HAP-1 (cell line): ENCODE measurements at places on chromosomes 1 and 21.

DNA sequence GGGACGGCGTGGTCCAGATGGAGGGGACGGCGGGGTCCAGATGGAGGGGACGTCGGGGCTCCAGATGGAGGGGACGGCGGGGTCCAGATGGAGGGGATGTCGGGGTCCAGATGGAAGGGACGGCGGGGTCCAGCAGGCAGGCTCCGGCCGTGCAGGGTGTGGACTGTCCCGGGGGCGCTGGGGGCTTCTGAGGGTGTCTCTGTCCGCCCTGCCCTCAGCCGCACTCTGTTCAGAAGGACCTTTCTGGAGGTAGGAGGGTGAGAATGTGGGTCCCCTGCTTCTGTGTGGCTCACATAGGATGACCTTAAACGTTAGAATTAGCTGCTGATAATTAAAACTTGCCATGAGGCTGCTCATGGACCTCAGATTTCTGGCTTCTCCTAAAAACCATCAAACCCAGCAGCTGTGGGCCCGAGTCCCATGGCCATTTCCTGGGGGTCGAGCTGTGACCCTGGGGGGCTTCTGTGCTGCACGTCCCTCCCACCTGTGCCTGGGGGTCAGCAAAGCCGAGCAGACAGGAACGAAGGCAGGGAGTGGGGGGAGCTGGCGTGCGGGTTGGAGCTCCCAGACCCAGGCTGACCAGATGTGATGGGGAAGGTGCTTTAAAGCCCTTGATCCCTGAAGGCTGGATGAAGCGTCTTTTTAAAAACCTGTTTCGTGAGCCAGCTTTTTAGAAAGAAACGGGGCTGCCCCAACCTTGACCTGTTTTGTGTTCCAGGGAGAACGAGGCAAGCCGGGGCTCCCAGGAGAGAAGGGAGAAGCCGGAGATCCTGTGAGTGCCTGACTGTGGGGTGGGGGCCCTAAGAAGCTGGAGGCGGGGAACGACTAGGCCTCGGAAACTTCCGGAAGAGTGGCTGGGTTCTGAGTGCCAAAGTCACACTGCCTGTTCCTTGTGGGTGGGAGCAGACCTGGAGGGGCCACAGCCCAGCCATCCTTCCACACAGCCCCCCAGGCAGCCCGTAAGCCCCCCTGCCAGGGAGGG is 7.1 kb downstream of the COL6A1 start:
- DNase-seq: peak; percentile 0

- no peak for DNase-seq
Observed at GRCh38 chr1:2213576-2214505, 14.3 kb upstream of the SKI start.

- peak; percentile 3 for DNase-seq
Observed at GRCh38 chr21:34372321-34372720, 3.0 kb upstream of the SMIM11 start.

- no peak for DNase-seq
Observed at GRCh38 chr21:31409831-31410487, 65.9 kb upstream of the TIAM1 start.

DNA sequence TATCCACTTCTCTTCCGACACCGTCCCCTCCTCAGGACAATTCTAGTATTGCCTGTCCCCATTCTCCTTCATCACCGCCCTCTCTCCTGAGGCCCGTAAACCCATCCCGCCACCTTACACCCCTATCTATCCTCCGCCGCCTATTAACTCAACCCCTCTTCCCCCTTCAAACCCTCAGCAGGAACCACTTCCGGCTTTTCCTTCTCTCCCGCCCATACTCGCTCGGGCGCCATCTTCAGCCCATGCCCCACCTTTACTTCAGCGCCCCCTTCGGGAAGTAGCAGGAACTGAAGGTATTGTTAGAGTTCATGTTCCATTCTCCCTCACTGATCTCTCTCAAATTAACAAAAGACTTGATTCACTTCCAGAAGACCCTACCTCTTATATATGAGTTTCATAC is 31.6 kb downstream of the VN1R5 start:
- no peak for DNase-seq

- peak; percentile 21 for DNase-seq
Observed at GRCh38 chr1:2314803-2315673, 76.3 kb downstream of the MORN1 start.

- DNase-seq: no peak
Observed at GRCh38 chr1:235215453-235215852, 54.4 kb upstream of the RBM34 start.

- no peak for DNase-seq
Observed at GRCh38 chr1:182600036-182600713, 4.0 kb downstream of the RGS16 start.

DNA sequence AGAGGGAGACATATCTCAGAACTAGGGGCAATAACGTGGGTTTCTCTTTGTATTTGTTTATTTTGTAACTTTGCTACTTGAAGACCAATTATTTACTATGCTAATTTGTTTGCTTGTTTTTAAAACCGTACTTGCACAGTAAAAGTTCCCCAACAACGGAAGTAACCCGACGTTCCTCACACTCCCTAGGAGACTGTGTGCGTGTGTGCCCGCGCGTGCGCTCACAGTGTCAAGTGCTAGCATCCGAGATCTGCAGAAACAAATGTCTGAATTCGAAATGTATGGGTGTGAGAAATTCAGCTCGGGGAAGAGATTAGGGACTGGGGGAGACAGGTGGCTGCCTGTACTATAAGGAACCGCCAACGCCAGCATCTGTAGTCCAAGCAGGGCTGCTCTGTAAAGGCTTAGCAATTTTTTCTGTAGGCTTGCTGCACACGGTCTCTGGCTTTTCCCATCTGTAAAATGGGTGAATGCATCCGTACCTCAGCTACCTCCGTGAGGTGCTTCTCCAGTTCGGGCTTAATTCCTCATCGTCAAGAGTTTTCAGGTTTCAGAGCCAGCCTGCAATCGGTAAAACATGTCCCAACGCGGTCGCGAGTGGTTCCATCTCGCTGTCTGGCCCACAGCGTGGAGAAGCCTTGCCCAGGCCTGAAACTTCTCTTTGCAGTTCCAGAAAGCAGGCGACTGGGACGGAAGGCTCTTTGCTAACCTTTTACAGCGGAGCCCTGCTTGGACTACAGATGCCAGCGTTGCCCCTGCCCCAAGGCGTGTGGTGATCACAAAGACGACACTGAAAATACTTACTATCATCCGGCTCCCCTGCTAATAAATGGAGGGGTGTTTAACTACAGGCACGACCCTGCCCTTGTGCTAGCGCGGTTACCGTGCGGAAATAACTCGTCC is 1.3 kb upstream of the OLIG2 start:
- no peak for DNase-seq

DNA sequence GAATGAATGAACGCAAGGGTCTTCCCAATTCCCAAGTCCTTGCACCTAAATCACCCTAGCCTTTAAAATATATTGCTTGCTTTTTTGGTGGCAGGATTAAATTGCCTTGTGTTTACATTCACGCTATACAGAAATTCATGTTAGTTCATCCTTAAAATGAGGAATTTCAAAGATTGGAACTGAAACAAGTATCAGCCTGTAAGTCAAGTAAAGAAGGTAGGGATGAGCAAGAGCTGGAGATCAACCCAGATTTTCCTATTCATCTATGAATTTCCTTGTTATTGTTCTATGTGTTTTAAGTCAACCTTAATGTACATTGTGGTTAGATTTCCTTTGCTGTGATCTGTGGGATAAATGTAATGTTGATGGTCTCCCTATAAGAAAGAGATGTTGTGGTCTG is 248.2 kb downstream of the NFIA start:
- no peak for DNase-seq

- no peak for DNase-seq
Observed at GRCh38 chr1:32316903-32317277, 19.1 kb downstream of the MARCKSL1 start.

GRCh38 chr1:176448340-176448739 is 14.6 kb upstream of the PAPPA2 start:
- DNase-seq: no peak

DNA sequence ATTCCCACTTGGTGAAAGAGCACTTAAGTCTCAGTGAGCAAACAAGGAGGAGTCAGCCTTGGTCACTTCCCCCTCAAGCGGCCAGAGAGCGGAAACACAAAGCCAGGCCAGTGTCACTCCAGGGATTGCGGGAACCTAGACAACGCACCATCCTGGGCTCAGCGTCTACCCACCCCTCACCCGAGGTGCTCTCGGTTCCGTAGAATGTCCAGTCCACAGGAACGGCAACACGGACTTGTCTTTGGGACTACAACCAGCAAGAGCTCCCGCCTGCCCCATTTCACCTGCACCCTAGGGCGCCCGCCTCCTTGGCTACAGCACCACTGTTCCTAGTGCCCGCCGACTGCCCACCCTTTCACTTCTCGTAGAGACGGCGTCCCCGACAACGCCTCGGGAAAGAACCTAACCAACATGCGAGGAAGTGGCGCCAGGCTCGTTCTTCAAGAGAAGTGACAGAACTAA is 509 bp downstream of the GDAP2 start:
- peak; percentile 53 for DNase-seq

DNA sequence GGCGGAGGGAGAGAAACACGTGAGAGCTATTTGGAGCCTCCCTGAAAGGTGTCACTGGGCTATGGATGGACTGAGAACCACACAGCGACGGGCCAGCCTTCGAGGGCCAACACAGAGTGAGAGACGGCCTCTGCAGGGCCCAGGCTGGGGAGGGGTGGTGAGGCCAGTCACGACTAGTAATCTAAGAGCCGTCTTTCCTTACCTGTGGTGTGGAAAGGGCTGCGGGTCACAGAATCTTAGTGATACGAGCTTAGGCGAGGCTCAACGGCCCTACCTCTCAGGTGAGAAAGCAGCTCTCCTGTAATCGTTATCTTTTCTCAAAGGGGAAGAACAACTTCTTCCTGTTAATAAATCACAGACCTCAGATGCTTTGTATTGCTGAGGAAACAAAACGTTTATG is 33.4 kb upstream of the COX20 start:
- no peak for DNase-seq

- no peak for DNase-seq
Observed at GRCh38 chr1:240813720-240814119, 201.8 kb upstream of the GREM2 start.

GRCh38 chr1:33384040-33384812 is 46.7 kb downstream of the PHC2 start:
- peak; percentile 54 for DNase-seq

GRCh38 chr1:31033598-31033997 is 31.9 kb downstream of the PUM1 start:
- no peak for DNase-seq

DNA sequence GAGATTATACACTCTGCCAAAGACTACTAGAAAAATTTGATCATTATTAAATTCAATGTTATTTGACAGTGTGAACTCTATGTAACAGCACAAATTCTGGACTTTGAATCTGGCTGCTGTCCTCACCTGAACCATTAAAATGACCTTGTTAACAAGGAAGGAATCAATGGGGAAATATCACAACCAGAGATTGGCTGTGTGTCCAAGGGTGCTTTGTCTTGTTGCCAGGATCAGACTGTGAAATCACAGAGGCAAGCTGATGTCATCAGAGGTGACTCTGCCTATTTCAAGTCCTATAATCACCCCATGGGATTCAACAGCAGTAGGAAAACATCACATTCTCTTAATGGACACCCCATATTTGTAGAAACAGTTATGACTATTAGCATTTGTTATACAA is 46.8 kb downstream of the ADAMTS5 start:
- DNase-seq: no peak

GRCh38 chr1:3003941-3004270 is 17.4 kb upstream of the ACTRT2 start:
- no peak for DNase-seq

DNA sequence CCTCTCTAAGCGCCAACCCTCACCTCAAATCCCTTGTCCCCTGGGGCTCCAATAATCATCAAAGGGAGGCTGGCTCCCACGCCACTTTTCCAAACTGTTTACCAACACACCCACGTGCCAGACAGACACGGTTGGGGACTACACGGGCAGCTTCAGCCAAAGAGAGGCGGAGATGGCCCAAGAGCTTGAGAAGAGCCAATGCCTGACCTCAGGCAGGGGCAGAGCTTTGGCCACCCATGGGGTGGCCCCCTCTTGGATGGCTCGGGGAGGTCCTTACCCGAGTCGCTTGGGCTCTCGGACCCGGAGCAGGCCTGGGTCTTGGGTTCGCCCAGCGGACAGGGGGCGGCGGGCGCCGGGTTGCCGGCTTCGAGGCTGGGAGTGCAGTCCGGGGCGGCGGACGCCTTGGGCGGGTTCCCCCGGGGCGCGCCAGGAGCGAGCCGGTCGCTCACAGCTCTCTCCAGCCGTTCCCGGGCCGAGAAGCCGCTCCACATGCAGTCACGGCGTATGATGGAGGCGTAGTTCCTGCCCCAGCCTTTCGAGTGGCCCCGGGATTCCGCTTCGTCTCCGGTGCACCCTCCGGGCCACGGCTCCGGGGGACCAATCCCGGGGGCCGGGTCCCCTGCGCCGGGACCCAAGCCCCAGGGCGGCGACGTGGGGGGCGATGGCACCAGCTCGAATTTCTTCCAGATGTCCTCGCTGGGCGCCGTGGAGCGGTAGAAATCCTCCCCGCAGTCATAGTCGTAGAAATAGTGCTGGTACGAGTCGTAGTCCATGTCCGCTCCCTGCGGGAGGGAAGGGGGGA is 854 bp downstream of the MYCL start:
- DNase-seq: peak; percentile 66

DNA sequence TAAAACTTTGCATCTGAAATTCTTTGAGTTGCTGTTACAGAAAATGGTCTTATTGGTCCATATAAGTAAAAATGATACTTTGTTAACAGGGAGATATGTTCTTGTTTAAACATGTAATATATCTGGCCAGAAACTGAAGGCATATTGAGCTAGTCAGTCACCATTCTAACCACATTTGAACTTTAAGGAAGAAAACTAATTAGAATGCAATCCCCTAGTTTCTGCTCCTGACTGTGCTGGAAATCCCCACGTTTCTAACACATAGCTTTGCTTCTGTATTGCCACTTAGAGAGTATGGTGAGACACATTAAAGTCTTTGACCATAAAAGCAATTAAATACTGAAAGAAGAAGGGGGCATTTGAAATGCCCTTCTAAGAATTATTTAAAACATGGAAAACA is 32.1 kb upstream of the HIVEP3 start:
- no peak for DNase-seq

GRCh38 chr1:150809651-150810050 is 1.6 kb upstream of the CTSK start:
- DNase-seq: no peak

GRCh38 chr21:40852563-40852962 is 5.6 kb upstream of the DSCAM start:
- no peak for DNase-seq

DNA sequence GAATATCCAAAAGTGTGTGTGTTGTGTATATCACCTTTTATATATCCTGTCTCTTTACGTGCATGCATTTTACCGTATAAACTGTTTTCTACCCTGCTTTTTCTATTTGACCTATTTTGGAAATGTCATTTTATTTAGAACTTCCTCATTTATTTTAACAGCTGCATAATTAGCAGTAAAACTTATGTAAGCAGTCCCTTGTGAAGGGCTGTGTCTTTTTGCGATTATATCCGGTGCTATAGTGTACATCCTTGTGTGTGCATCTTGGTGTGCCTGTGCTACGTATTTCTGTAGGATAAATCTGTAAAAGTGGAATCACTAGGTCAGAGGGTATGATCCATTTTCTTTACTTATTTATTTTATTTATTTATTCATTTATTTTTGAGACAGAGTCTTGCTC is 7.2 kb downstream of the LGALS8 start:
- no peak for DNase-seq

- no peak for DNase-seq
Observed at GRCh38 chr1:2936559-2937515, 84.4 kb upstream of the ACTRT2 start.
